ENCODE measurements at places on chromosomes 5 and 9. TPM values are rescaled to one million over a fixed set of nuclear protein-coding genes. Genes with fewer than 3 reads are reported as not detected.

The C9orf153 gene
- 0.41 TPM for total RNA-seq

DNA sequence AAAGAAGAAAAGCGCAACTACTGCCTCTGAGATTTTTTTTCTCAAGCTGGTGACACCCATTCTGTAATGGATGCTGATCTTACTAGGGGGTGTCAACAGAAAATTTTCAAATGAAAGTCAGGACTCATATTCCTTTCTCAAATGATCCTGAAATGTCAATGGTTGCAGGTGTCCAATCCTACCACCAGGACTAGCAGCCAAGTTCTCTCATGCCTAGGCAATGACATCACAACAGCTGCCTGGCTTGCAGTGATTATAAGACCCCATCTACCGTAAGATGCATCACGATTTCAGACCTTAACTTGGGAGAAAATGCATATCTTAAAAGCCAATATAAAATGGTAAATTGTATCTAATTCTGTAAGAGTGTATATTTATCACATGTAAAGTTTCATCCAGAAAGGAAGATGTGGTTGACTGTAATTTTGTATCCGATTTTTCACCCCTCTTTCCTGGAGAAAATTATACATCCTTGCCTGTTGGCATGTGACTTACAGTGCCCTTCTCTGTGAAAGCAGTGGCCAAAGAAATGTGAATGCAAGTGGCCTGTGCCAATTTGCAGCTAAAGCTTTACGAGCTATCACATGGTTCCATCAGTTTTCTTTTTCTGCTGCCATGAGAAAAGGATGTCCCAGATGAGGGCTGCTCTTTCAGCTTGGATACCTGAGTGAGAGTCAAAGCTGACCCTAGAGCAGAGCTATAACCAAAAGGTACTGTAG lies 104.4 kb downstream of the DENND1A start:
- DNase-seq = no peak

GRCh38 chr5:14405267-14405666 lies 176.3 kb upstream of the OTULINL start:
- no peak for DNase-seq

The PLAC8L1 gene
- total RNA-seq = 2.6 TPM

DNA sequence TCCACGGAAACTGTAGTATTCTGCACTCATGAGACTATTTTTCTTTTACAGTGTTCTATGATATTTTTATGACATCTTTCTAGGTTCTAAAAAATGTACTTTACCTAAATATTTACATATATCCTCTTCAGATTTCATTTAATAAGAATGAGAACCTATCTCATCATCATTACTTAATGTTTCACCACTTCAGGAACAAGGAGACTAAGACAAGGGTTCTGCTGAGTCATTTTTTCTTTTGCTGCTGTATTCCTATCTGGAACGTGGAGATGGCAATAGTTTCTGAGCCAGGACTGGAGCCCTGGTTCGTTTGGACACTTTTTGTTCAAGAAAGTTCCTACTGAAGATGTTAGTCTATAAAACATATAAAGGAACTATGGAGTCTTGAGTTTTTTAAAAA lies 258.2 kb upstream of the MAP3K1 start:
- no peak for DNase-seq

Data from mesothelial cell of epicardium (in vitro differentiated cells).